Endothelial cell (in vitro differentiated cells): ENCODE measurements at places on chromosomes 13 and 19. TPM values are rescaled to one million over a fixed set of nuclear protein-coding genes. Genes with fewer than 3 reads are reported as not detected.

GRCh38 chr13:46735425-46735824, 61.5 kb downstream of the ESD start:
- H3K4me1 ChIP-seq = no peaks in the 10 kb centered on the region
- H3K4me3 ChIP-seq = no peak overlapping the region
- peaks cover 1% of the 10 kb centered on the region for H3K27me3 ChIP-seq
- H3K36me3 ChIP-seq = peaks cover 22% of the 10 kb centered on the region
- no peak for DNase-seq
- H3K27ac ChIP-seq = no peak overlapping the region

DNA sequence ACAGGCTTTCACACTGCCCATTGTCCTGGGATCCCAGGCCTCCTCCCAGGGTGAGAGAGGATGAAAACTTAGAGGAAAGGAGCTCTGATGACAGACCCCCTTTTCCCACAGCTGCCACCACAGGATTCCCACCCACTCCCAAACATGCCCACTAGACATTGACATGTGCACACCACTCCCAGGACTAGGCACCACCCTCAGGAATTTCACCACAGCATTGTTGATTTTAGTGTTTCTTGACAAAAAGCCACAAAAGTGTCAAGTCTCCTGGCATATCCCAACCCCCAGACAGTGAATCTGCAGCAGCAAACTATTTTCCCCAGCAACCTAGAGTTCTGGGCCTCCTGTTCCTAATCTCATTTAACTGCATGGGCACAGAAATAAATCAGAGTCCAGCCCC, 10.1 kb downstream of the ZNF714 start:
- H3K27me3 ChIP-seq = peaks cover 2% of the 10 kb centered on the region
- peaks cover 5% of the 10 kb centered on the region for H3K4me1 ChIP-seq
- no peak overlapping the region for H3K4me3 ChIP-seq
- no peak for DNase-seq
- H3K36me3 ChIP-seq = peaks cover 14% of the 10 kb centered on the region

- H3K36me3 ChIP-seq = no peaks in the 10 kb centered on the region
- H3K27ac ChIP-seq = no peak overlapping the region
- peak; percentile 45 for DNase-seq
- no peak overlapping the region for H3K4me3 ChIP-seq
These were observed 25.8 kb downstream of the LACC1 start for GRCh38 chr13:43905435-43906031.

DNA sequence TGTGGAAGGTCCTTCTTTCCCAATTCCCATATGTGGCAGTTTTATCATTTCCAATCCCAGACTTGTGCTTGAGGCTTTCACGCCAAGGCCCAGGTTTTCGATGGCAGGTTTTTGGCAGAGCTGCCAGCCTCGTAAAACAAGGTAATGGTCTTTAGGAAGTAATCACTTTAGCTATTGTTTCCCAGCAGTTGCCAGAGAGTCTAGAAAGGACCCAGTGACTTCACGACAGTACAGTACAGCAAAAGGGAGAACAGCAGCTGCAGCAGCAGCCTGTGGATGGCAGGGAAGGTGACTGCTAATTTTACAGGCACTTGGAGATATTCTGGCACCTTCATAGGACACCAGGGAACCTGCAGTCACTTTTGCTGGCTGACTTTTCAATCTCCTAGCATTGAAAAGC, 291.6 kb upstream of the MAB21L1 start:
- DNase-seq = no peak
- H3K4me3 ChIP-seq = no peak overlapping the region
- no peak overlapping the region for H3K27ac ChIP-seq
- H3K36me3 ChIP-seq = no peaks in the 10 kb centered on the region
- peaks cover 4% of the 10 kb centered on the region for H3K4me1 ChIP-seq

DNA sequence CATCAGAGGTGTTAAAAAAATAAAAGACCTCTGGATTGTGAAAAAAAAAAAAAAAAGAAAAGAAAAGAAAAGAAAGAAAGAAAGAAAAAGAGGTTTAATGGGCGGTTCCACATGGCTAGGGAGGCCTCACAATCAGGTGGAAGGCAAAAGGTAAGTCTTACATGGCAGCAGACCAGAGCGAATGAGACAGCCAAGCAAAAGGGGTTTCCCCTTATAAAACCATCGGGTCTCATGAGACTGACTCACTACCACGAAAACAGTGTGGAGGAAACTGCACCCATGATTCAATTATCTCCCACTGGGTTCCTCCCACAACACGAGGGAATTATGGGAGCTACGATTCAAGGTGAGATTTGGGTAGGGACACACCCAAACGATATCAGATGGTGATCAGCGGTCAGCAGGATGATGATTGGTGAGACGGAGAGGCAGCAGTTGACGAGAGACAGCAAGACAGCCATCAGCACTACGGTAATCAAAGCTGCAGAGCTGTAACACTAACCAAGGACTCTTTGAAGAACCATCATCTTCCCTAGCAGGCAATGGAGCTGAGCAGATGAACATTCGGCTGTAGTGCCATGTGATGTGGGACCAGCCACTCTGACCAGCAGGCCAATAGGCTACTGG, 3.9 kb upstream of the CD209 start:
- H3K36me3 ChIP-seq = peaks cover 4% of the 10 kb centered on the region
- no peak for DNase-seq
- H3K4me1 ChIP-seq = no peaks in the 10 kb centered on the region
- H3K27me3 ChIP-seq = peaks cover 4% of the 10 kb centered on the region

DNA sequence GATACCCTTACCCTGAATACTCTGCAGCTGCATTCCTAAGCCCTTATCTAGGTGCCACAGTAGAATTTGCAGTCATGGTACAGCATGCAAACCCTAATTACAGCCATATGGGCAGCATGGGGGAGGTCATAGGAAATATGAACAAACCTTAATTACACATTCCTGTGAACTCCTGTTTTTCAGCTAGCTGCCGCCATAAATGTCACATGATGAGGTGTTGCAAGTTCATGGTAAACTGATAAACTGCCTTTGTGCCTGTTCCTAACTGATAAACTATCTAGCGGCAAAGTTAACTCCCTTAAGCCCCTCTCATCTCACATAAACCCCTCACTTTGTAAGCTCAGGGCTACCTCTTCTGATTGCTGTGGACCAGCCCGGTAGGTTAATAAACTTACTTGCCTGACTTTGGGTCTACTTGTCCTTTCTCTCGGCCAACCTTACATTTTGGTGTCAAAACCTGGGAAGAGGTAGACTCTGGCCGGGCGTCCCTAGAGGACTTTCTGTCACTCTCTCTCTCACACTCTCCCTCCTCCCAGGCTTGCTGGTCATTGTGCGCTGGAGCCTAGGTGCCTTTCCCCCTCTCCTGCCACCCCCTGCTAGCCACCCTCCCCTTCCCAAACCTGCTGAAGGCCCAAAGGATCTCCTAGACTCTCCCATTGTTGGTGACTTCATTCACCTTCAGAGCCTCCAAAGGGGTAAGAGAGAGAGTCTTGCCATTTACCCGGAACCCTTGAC, 43.3 kb downstream of the ZNF93 start:
- DNase-seq = no peak
- no peak overlapping the region for H3K27ac ChIP-seq
- H3K36me3 ChIP-seq = peaks cover 16% of the 10 kb centered on the region
- H3K4me1 ChIP-seq = no peaks in the 10 kb centered on the region
- H3K27me3 ChIP-seq = peaks cover 1% of the 10 kb centered on the region

GRCh38 chr13:97067017-97067895, 73.0 kb upstream of the OXGR1 start:
- peaks cover 10% of the 10 kb centered on the region for H3K27me3 ChIP-seq
- no peak for DNase-seq
- peaks cover 29% of the 10 kb centered on the region for H3K4me1 ChIP-seq
- H3K27ac ChIP-seq = no peak overlapping the region

Gene KLK8
- not detected for total RNA-seq

Gene PGLYRP2
- not detected for total RNA-seq

Gene ZNF808
- total RNA-seq = 22.6 TPM
